ENCODE measurements at places on chromosomes 16 and 17. TPM values are rescaled to one million over a fixed set of nuclear protein-coding genes. Genes with fewer than 3 reads are reported as not detected.
A peak's percentile ranks its signal among the peaks of the same experiment; 100 is the strongest.

DNA sequence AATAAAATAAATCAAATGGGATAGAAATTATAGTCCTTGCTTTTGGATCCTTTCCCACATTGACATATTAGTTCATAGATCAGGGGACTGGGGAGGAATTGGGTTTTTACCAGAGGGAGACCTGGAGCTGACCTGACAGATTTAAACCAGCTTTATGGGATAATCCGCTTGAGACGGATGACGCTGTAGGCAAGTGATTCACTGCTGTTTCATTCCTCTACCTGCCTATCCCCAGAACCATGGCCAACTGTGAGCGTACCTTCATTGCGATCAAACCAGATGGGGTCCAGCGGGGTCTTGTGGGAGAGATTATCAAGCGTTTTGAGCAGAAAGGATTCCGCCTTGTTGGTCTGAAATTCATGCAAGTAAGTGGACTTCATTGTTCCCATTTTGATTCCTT is 2.1 kb downstream of the NME1 start:
- H3K36me3 ChIP-seq, result no peaks in the 10 kb centered on the region
- H3K4me1 ChIP-seq, result no peaks in the 10 kb centered on the region
- peak overlapping the region; percentile 28 for H3K27ac ChIP-seq
- peaks cover 3% of the 10 kb centered on the region for H3K27me3 ChIP-seq
- H3K4me3 ChIP-seq, result no peak overlapping the region
- no peak for DNase-seq

DNA sequence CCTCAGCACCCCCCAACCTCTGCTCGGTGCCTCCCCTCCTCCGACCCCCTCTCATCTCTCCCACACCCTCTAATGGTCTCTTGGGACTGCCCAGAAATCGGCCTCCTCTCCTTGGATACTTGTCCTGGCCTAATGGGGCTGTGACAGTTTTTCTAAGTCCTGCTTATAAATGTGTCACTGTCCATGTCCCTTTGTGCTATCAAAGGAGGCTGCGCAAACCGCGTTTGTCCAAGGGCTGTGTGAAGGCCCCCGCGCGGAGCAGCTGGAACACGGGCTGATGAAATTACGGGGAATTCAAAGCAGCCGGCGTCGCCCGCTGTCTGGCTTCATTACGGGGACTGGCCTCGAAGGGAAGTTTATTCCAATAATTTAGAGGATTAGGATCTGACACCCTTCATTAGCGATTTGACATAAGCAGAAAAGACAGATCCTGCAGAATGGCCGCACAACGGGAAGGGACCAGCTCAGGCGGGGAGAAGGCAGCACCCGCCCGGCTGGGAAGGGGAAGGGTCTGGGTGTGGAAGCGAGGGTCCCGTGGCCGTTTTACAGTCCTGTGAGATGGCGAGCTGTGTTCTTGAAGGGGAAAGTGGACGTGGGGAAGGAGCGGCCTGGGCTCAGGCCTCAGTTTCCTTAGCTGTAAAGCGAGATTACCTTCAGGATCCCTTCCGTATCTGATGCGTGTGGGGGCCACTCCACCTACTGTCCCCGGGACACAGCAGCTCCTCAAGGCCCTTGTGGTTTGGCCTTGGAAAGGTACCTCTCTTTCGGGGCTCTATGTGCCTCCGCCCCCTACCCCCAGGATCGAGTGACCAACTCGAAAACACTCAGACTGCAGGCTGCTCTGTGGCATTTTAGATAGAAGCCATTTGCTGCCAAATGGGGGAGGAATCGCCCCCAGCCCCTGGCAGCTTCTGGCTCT is 1.6 kb upstream of the WFIKKN2 start:
- H3K4me1 ChIP-seq, result peaks cover 56% of the 10 kb centered on the region
- peaks cover 11% of the 10 kb centered on the region for H3K27me3 ChIP-seq
- peak overlapping the region; percentile 72 for H3K4me3 ChIP-seq
- DNase-seq, result no peak
- no peaks in the 10 kb centered on the region for H3K36me3 ChIP-seq

DNA sequence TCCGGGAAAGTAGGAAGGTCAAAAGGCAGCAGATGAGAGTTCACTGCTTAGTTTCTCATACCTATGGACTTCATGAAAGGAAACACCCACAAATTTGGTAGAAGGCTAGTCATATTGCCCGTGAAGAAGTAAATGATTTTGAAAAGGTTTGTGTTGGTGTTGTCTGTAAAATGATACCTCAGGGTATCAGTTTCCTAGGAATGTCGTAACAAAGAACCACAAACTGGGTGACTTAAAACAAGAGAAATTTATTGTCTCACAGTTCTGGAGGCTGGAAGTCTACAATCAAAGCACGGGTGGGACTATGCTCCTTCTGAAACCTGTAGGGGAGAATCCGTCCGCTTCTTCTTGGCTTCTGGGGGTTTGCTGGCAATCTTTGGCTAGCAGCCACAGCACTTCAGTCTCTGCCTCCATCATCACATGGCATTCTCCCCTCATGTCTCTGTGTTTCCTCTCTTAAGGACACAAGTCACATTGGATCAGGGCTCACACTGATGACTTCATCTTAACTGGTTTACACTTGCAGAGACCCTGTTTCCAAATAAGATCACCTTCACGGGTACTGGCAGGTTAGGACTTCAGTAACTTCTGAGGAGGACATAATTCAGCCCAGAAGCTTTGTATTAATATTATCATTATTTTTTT is 2.0 kb upstream of the NAE1 start:
- peaks cover 4% of the 10 kb centered on the region for H3K27me3 ChIP-seq
- peaks cover 9% of the 10 kb centered on the region for H3K4me1 ChIP-seq
- no peaks in the 10 kb centered on the region for H3K36me3 ChIP-seq
- no peak overlapping the region for H3K27ac ChIP-seq

GRCh38 chr17:73362697-73363096 is 50.9 kb upstream of the CDC42EP4 start:
- H3K27ac ChIP-seq, result no peak overlapping the region
- peaks cover 28% of the 10 kb centered on the region for H3K4me1 ChIP-seq
- DNase-seq, result no peak
- H3K4me3 ChIP-seq, result no peak overlapping the region

DNA sequence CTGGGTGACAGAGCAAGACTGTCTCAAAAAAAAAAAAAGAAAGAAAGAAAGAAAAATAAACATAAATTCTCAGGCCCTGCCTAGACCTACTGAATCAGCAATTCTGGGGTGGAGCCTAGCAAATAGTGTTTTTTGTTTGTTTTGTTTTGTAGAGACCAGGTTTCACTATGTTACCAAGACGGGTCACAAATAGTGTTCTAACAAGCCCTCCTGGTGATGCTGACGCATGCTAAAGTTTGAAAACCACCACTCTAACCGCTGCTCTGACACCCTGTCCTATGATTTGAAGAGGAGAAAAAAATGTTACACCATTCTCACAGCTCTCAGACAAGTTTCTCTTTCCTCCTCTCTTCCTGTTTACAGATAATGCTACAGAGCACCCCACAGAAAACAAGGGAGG is 1.5 kb downstream of the MRPL10 start:
- H3K36me3 ChIP-seq, result no peaks in the 10 kb centered on the region
- DNase-seq, result no peak
- H3K4me1 ChIP-seq, result peaks cover 9% of the 10 kb centered on the region
- H3K4me3 ChIP-seq, result peak overlapping the region; percentile 97
- H3K27me3 ChIP-seq, result peaks cover 9% of the 10 kb centered on the region
- H3K27ac ChIP-seq, result peak overlapping the region; percentile 4

GRCh38 chr17:49748791-49749190 is 15.1 kb downstream of the FAM117A start:
- no peak overlapping the region for H3K4me3 ChIP-seq
- no peak overlapping the region for H3K27ac ChIP-seq
- H3K36me3 ChIP-seq, result no peaks in the 10 kb centered on the region

DNA sequence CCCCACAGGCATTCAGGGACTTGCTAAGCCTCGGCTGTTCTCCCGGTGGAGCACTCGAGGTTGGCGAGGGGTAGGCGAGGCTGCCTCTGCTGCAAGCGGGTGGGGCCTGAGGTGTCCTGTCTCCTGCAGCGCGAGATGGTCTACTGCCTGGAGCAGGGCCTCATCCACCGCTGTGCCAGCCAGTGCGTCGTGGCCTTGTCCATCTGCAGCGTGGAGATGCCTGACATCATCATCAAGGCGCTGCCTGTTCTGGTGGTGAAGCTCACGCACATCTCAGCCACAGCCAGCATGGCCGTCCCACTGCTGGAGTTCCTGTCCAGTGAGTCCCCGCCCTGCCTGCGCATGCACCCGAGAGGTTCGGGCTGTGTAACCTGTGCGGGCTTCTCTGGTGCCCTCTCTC is 26.3 kb downstream of the TSC2 start:
- H3K36me3 ChIP-seq, result no peaks in the 10 kb centered on the region
- no peak overlapping the region for H3K27ac ChIP-seq
- H3K4me1 ChIP-seq, result no peaks in the 10 kb centered on the region
- no peak overlapping the region for H3K4me3 ChIP-seq
- H3K27me3 ChIP-seq, result peaks cover 1% of the 10 kb centered on the region
- DNase-seq, result no peak

- H3K27me3 ChIP-seq, result peaks cover 3% of the 10 kb centered on the region
- no peaks in the 10 kb centered on the region for H3K36me3 ChIP-seq
- no peak for DNase-seq
- H3K27ac ChIP-seq, result no peak overlapping the region
- H3K4me3 ChIP-seq, result no peak overlapping the region
Measured at GRCh38 chr17:61331178-61331577, 68.5 kb upstream of the TBX2 start.

GRCh38 chr17:4201226-4201625 is 58.2 kb downstream of the CYB5D2 start:
- DNase-seq, result no peak
- no peaks in the 10 kb centered on the region for H3K4me1 ChIP-seq
- H3K27me3 ChIP-seq, result peaks cover 2% of the 10 kb centered on the region

- H3K36me3 ChIP-seq, result no peaks in the 10 kb centered on the region
- peak overlapping the region; percentile 97 for H3K27ac ChIP-seq
- peak overlapping the region; percentile 93 for H3K4me3 ChIP-seq
- DNase-seq, result peak; percentile 55
- H3K4me1 ChIP-seq, result peaks cover 2% of the 10 kb centered on the region
Measured at GRCh38 chr16:4272114-4272956, 488 bp downstream of the TFAP4 start.

DNA sequence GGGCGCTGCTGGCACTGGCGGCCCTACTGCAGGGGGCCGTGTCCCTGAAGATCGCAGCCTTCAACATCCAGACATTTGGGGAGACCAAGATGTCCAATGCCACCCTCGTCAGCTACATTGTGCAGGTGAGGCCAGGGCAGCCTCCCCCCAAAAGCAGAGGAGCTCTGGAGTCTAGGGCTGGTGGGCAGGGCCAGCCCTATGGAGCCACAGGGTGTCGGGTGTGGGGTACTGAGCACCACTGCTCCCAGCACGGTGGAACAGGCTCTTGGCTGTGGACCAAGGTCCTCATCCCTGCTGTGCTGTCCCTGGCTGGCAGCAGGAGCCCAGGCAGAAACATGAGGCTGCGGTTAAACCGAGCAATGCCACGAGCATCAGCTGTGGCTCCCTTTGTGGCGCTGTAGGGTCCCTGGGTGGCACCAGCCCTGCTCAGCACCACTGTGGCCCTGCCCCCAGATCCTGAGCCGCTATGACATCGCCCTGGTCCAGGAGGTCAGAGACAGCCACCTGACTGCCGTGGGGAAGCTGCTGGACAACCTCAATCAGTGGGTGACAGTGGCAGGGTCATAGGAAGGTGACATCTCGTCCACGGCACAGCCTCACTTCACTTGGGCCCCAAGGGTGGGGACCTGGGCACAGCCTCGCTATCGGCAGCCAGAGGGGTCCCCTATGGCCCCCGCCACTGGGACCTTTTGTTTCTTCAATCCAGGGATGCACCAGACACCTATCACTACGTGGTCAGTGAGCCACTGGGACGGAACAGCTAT is 1.1 kb downstream of the DNASE1 start:
- DNase-seq, result no peak
- peaks cover 3% of the 10 kb centered on the region for H3K4me1 ChIP-seq
- H3K27me3 ChIP-seq, result peaks cover 4% of the 10 kb centered on the region
- H3K27ac ChIP-seq, result peak overlapping the region; percentile 38
- no peaks in the 10 kb centered on the region for H3K36me3 ChIP-seq
- no peak overlapping the region for H3K4me3 ChIP-seq

GRCh38 chr17:83110735-83111134 is 31.3 kb downstream of the METRNL start:
- peaks cover 15% of the 10 kb centered on the region for H3K4me1 ChIP-seq
- peaks cover 11% of the 10 kb centered on the region for H3K27me3 ChIP-seq
- H3K36me3 ChIP-seq, result peaks cover 22% of the 10 kb centered on the region
- H3K27ac ChIP-seq, result no peak overlapping the region

CX3CL1 gene
- total RNA-seq, result not detected

SMIM5 gene
- 0.20 TPM for total RNA-seq

CEMP1 gene
- total RNA-seq, result not detected

Data from glutamatergic neuron (in vitro differentiated cells).